Hindlimb muscle (tissue), 1 donor: ENCODE measurements at places on chromosomes 12 and 14. TPM values are rescaled to one million over a fixed set of nuclear protein-coding genes. Genes with fewer than 3 reads are reported as not detected.

Gene CARMIL3
- 0.10 TPM for polyA plus RNA-seq

DNA sequence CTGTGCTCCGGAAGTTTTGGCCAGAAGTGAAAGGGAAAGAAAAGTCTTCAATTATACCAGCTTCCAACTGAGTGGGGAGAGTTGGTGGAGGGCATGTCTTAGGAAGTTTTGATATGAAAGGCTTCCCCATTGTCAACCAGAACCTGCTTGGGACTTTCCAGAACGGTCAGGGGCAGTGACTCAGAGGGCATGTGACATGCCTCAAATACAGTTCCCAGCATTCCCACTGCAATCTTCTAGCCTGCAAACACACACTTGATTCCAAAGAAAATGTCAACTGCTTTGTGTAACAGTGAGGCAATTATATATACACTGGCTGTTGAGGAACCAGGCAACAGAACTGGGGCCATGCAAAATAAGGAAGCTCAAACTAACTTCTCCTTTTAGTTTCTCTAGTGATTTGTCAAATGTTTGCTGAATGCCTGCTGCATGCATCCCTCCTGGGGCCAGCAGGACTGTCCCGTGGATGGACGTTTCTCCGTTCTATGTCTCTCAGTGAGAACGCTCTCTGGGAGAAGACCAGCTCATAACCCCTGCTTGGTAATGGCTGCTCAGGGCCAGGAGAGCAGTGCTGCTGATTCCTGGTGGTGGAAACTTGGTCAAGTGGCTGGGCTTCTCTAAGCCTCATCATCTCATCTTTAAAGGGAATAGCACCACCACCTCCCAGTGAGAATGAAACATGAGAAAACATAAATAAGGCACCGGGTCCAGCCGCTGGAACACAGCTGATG is 18.3 kb downstream of the SLC25A47 start:
- no peak for DNase-seq

- DNase-seq: peak; percentile 58
Measured at GRCh38 chr12:66409195-66409871, 107.0 kb downstream of the HELB start.

- no peak for DNase-seq
Measured at GRCh38 chr12:15602051-15602672, 187.0 kb downstream of the EPS8 start.

DNA sequence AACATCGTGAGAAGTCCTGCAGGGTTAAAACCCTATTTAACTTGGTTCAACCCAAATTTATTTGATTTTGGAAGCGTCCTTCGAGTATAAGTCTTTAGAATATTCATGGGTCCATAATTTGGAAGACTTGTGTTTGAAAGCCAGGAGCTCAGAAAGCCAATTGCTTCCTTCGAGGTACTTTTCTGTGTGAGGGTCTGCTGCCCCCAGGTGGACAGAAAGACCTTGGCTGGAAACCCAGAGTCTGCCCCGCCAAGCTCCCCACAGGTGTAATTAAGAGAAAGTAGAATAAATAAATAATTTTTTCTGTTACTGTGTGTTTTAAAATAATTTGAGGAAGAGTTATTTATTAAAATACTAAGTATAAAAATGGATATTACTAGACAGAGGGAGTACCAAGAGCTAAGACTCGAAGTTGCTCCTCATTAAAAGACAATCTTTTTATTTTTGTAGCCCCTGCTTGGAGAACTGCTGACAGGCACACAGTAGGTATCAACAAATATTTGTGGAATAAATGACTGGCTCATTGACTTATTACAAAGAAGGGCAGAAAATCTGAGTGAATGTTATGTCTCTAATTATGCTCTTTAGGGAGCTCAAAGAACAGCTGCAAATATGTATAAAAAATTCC is 105.8 kb downstream of the PAH start:
- no peak for DNase-seq

GRCh38 chr14:51317373-51317772 is 77.3 kb downstream of the TMX1 start:
- no peak for DNase-seq

Gene HOXC9
- polyA plus RNA-seq: 17.4 TPM

DNA sequence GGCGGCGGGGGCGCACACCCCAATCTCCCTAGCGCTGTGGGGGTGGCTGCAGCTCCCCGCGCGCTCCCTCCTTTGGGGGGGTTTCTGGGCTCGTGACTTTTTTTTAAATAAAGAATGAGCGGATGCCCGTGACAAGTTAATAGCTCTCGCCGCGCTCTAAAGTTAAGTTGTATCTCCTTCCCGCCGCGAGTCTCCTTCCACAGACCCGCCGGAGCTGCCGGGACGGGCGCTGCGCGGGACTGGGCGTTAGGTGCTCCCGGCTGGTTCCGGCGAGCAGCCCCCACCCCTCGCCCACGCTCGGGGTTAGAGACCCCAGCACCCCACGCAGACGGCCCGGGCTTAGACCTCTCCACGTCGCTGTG is 82.6 kb upstream of the HMGA2 start:
- peak; percentile 32 for DNase-seq

GRCh38 chr12:91918431-91918830 is 227.2 kb downstream of the BTG1 start:
- no peak for DNase-seq

GRCh38 chr14:63611078-63611477 is 30.6 kb downstream of the WDR89 start:
- DNase-seq: no peak

DNA sequence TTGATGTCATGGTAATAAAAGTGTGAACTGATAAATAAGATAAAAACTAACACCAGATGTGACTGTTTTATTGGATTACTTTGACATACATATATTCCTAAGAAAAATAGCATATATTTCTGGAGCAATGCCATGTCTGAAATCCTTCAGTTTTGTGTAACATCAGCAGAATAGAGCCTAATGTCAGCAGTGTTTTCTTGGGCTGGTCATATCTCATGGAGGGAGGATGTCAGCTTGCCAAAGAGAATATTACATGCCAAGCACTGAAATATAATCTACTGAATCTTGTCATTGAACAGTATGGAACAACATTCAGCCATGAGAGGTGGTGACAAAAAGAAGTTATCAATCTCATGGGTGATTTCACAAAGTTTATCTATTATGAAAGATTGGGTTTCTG is 220.3 kb downstream of the KLHL28 start:
- DNase-seq: no peak

- DNase-seq: no peak
Measured at GRCh38 chr14:32366256-32366879, 37.3 kb downstream of the AKAP6 start.

- DNase-seq: no peak
Measured at GRCh38 chr14:36508418-36509068, 11.5 kb downstream of the NKX2-1 start.

- DNase-seq: peak; percentile 72
Measured at GRCh38 chr14:81831128-81831820, 297.6 kb upstream of the SEL1L start.

GRCh38 chr12:109715310-109716091 is 1.9 kb downstream of the FAM222A start:
- DNase-seq: no peak

- no peak for DNase-seq
Measured at GRCh38 chr12:120199595-120200306, 1.2 kb downstream of the RPLP0 start.

Gene NTF3
- 2.4 TPM for polyA plus RNA-seq

DNA sequence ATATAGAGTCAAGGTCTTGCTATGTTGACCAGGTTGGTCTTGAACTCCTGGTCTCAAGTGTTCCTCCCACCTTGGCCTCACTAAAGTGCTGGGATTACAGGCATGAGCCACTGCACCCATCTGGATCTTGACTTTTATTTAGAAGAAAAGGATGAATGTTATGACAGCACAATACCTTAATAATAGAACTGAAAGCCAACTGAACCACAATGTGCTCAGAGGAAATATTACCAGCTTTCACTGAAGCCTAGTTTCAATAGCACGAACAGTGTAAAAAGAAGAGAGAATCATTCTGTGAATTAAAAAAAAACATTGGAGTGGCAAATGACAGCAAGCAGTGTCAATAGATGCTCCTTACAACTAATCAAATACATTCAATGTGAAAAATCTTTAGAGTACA is 239.2 kb upstream of the RMST start:
- DNase-seq: no peak

DNA sequence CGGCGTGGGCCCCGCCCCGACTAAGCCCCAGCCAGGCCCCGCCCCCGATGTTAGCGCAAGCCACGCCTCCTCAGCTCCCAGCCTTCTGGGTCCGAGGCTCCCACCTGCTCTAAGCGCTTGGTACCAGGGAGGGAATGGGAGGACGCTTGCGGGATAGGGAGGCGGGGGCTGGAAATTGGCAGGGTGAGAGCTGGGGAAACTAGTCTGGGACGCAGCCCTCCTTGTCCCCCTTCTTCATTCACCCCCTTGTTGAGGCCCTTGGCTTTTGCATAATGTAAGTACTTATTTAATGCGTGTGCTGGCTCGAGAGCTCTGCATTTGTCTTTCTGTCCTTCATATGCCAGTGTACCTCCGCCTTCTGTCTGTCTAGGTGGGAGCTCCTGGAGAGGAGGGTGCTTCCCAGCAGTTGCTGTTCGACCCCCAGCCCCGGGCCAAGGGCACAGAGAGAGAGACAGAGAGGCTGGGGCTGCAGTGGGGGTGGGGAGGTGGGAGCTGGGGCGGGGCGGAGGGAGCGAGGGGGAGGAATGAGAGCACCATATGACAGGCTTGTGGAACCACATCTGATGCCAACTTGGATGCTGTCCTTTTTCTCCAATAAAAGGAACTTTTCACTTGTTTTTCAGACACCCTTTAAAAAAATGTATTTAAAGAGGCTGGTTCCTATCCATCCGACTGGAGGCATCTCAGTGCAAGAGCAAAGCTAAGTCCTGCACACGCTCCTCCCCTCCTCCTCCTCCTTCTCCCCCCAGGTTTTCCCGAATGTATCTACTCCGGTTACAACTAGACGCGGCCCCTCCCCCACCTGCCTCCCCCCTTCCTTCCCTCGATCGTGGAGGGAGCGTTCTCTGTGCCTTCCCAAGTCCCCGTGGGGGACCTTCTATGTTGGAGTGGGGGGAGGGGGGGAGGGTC is 25.6 kb upstream of the MAP1LC3B2 start:
- DNase-seq: peak; percentile 88

- DNase-seq: no peak
Measured at GRCh38 chr14:31137214-31137889, 70.2 kb downstream of the HECTD1 start.

- no peak for DNase-seq
Measured at GRCh38 chr14:100864960-100865681, 38.4 kb downstream of the RTL1 start.

GRCh38 chr14:84080944-84081343 is 1449.0 kb upstream of the FLRT2 start:
- no peak for DNase-seq

- no peak for DNase-seq
Measured at GRCh38 chr12:1919284-1919683, 832 bp upstream of the CACNA2D4 start.

Gene USP5
- polyA plus RNA-seq: 66.9 TPM

DNA sequence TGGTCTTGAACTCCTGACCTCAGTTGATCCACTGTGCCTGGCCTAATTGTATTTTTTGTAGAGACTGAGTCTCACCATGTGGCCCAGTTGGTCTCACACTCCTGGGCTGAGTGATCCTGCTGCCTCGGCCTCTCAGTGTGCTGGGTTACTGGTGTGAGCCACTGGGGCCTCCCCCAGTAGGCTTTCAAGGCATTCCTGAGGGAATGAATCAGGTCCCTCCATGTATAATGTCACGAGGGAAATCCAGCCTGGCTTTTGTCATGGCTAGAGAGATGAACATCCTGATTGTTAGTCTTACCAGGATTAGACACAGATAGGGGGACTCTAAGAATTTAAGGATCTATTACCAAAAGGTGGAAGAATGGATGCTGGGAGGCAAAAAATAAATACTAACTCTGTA is 51.9 kb downstream of the CPSF2 start:
- DNase-seq: no peak

GRCh38 chr12:118430516-118430915 is 54.2 kb downstream of the SUDS3 start:
- no peak for DNase-seq

GRCh38 chr12:96219700-96220206 is 25.6 kb downstream of the ELK3 start:
- DNase-seq: no peak

GRCh38 chr12:66533767-66534166 is 145.1 kb downstream of the GRIP1 start:
- no peak for DNase-seq

DNA sequence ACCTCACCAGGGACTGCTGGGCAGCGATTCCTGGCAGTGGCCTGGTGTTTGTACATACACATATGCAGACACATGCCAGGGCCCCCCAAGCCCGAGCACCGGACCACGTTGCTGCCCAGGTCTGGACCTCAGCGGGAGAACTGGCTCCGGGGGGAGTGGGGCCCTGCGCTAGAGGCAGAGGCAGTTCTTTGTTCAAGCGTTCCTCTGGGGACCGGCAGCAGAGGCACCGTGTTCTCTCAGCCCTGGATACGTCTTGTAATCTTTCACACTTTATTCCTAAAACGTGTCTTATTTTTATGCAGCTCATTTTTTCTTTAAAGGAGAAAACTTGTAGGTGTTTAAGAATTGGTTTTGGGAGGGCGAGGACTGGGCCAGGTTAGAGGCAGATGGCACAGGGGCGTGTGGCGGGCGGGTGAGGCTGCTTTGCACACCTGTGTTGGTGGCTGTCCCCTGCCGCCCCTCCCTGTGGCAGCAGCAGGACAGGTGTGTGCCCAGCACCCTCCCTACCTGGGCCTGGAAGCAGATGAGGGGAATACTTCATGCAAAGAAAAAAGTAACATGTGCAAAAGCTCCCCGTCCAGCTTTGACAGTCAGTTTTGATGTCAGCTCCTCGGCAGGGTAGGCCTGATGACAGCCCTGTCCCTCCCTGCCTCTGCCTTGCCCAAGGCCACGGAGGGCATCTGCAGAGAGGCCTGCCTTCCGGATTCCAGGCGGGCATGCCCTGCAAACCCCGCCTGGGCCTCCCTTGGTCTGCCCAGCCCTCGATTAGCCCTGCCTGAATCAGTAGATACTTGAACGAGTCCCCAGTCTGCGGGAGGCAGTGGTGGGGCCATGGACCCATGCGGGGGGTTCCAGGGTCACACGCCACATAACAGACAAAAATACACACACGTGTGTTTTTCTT is 7.0 kb upstream of the PUS1 start:
- no peak for DNase-seq

- no peak for DNase-seq
Measured at GRCh38 chr12:108816652-108817335, 40.6 kb downstream of the SSH1 start.

- DNase-seq: no peak
Measured at GRCh38 chr12:19490908-19491307, 51.6 kb downstream of the AEBP2 start.

- DNase-seq: no peak
Measured at GRCh38 chr14:24330973-24331674, 3.7 kb downstream of the ADCY4 start.
